ENCODE measurements at places on chromosomes 2 and 18.
A peak's percentile ranks its signal among the peaks of the same experiment; 100 is the strongest.

DNA sequence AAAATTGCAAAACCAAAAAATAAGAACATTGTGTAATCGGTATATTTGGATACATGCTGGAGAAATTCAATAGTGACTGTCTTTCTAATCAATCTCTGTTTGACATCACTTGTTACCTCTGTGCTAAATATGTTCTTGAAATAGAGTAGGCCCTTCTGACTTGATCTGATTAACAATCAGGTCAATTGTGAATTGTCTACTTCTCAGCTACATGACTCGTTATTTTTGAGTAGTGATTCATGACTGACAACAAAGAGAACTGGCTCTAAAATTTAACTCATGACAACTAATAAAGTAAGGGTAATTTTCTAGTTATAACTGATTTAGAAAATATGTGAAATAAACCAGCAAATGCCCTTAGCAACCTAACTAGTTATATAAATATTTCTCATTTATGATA lies 312.1 kb downstream of the TMX3 start:
- DNase-seq, result no peak

DNA sequence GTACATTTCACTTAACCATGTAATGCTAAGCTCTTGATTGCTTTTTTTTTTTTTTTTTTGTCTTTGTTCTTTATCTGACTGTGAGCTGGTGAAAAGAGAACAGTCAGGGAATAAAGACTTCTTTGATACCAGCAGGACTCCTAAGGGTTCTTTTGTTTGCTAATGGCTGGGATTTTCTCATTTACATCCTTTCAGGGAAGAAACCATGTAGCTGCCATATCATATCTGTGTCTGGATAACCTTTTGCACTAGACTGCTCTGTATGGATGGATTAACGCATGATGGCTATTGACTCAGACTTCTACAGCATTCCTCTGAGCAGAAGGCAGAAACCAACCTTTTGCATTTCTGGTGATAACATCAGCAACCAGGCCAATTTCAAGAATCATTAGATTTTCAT lies 504.0 kb downstream of the LRRTM4 start:
- no peak for DNase-seq

DNA sequence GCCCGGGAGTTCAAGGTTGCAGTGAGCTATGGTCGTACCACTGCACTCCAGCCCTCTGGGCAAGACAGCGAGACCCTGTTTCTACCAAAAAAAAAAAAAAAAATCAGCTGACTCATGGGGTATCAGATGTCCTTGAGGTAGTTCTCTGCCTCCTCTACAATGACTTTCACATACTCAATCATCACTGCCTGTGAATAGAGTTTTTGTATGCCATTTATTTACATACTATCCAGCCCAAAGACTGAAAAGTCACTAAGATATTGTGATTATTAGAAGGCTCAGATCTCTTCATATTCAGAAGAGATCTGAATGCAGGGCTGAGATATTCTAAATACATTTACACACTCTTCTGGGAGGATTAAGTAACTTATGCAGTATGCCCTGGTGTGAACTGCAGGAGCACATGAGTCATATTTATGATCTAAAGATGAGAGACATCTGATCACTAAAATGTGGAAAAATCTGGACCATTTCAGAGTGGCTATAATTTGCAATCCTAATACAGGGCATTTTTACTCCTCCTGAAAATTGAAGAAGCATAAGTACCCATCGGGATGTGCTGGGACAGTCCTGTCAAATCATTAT lies 38.9 kb downstream of the KLF7 start:
- DNase-seq, result no peak

DNA sequence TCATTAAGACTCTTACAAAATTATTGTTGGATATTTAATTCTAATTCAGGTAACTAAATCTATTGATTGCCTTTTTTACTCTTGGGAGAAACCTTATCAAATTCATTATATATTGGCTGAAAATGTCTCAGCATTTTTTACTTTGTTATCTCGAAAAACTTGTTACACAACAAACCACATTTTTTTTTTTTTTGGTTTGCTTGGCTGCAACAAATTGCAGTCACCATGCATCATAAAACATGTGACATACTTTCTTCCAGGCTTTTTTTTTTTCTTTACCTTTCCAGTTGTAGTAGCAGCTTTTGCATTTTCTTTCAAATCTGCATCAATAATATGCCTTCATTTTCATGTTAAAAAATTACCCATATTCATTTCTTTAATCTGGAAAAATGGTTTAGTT lies 186.7 kb downstream of the TDRD15 start:
- DNase-seq, result no peak

GRCh38 chr2:143162123-143162837 lies 33.1 kb downstream of the ARHGAP15 start:
- DNase-seq, result peak; percentile 63

GRCh38 chr2:19361325-19361990 lies 3.0 kb upstream of the OSR1 start:
- DNase-seq, result no peak

DNA sequence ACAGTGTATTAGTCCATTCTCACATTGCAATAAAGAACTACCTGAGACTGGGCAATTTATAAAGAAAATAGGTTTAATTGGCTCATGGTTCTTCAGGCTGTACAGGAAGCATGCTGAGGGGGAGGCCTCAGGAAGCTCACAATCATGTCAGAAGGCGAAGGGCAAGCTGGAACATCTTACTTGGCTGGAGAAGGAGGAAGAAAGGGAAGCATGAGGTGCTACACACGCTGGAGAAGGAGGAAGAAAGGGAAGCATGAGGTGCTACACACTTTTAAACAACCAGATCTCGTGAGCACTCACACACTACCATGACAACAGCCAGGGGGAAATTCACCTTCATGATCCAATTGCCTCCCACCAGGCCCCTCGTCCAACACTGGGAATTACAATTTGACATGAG lies 95.3 kb upstream of the FAM110C start:
- no peak for DNase-seq

GRCh38 chr2:36499128-36499820 lies 98.7 kb downstream of the FEZ2 start:
- DNase-seq, result no peak

GRCh38 chr18:677951-678381 lies 20.5 kb downstream of the TYMS start:
- no peak for DNase-seq

DNA sequence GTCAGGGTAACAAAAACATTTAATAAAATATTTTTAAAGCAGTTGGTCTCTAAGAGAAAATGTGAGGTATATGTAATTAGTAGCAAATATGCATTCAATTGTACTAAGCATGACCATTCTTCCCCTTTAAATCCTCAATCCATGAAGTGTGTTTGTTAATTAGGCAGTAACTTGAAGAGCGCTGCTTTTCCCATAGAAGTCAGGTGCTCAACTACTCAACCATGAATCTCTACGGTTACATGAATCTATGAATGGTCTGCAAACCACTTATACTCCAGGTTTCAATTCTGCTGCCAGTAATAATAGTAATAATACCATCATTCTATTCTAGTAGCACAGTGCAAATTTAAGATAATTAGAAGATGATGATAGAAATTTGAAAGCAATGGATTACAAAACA lies 55.8 kb downstream of the SLC8A1 start:
- no peak for DNase-seq

DNA sequence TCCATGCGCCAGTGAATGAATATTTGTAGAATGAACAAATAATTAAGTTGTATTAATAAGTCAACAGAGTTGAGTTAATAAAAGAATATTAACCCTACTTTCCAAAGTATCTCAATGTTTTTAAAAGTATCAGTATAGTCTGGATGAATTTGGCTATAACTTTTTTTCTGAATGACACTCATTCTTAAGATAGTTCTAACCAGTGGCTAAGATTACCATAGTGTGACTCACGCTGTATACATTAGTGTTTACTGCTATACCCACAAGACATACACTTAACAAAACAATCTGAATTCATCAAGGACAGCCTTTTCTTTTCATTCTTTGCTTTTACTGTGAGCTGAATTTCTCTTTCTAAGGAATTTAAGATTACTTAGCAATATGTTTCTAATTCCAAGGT lies 77.0 kb upstream of the PDE1A start:
- no peak for DNase-seq

DNA sequence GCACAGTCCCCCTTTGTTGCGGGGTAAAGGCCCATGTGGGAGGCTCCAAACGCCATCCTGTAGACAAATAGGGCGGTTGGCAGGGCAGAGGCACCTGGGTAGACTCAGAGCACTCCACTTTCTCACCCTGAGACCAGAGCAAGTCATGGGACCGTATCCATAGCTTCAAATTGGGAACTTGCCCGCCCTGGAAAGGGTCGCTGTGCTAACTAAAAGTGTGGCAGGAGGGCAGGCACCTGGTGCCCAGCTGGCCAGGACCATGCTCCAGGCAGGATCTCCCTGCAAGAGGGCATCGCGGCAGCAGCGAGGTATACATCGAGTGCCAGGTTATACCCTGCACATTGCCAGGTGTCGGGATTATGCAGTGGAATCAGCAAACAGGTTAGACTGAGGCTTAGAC lies 20.8 kb upstream of the SCLY start:
- no peak for DNase-seq

- no peak for DNase-seq
Measured at GRCh38 chr2:44752761-44753160, 188.7 kb upstream of the SIX3 start.

- DNase-seq, result no peak
Measured at GRCh38 chr2:135980434-135981079, 4.9 kb downstream of the DARS1 start.

- no peak for DNase-seq
Measured at GRCh38 chr2:77522888-77523287, 712 bp upstream of the LRRTM4 start.

- no peak for DNase-seq
Measured at GRCh38 chr18:55861266-55861665, 273.3 kb upstream of the TCF4 start.

- DNase-seq, result no peak
Measured at GRCh38 chr2:149143734-149144133, 105.2 kb downstream of the LYPD6B start.

DNA sequence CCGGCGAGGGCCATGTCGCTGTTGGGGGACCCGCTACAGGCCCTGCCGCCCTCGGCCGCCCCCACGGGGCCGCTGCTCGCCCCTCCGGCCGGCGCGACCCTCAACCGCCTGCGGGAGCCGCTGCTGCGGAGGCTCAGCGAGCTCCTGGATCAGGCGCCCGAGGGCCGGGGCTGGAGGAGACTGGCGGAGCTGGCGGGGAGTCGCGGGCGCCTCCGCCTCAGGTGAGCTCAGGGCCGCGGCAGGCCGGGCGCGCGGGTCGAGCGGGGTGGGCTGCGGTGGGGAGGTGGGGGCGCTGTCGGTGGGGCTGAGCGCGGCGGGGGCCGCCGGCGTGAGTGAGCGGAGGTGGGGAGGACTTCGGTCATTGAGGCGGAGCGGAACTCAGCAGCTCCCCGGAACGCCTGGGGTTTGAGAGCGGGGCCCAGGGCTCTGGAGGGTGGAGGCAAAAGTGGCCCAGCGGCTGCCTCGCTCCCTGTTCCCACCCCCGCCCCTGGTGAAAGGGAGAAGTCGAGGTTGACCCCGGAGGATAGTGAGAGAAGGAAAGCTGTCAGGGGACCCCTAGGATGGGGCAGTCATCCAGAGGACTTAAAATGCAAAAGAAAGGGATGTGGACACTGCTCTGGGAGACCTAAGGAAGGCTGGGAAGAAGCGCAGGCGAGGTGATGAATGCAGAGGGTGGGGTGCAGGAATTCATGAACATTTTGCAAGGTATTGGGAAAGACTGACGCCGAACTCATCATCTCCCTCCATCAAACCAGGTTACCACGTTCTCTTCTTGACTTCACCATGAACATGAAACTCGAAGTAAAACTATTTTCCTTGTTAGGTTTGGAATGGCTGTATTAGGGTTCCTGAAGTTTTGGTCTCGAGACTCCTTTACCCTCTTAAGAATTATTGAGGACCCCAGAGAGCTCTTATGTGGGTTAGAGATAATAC lies 633 bp downstream of the MALT1 start:
- peak; percentile 70 for DNase-seq
